Epithelial cell of proximal tubule (primary cell): ENCODE measurements at places on chromosomes 11 and 22.
A peak's percentile ranks its signal among the peaks of the same experiment; 100 is the strongest.

DNA sequence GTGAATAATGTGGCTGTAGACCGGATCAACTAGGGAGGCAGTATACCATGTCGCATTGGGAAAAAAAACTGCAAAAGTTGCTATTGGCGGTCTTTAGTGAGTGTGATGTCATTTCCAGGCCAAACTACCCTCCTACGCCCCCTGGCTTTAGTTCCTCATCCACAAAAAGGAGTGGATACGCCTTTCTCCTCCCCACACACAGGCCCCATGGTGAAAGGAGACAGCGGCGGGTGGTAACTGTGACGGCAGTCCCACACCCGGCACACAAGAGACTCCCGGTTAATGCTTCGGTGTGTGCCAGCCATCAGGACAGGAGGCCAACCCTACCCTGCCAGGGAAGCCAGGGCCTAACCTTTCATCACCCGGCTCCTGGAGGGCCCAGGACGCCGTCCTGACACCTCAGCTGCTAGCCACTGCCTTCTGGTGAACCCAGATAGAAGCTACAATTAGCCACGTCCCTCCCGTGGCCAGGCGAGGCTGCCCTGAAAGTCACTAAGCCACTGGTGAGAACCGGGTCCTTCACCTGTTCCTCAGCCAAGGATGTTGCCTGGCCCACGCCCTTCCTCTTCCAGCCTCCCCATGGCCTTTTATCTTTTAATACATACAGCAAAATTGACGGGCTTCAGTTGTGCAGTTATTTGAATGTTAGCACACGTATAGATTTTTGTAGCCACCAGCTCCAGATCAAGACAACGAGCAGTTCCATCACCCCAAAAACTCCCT lies 10.8 kb downstream of the TP53I11 start:
- DNase-seq: no peak

- no peak for DNase-seq
Observed at GRCh38 chr11:93493252-93493897, 49.8 kb downstream of the SMCO4 start.

DNA sequence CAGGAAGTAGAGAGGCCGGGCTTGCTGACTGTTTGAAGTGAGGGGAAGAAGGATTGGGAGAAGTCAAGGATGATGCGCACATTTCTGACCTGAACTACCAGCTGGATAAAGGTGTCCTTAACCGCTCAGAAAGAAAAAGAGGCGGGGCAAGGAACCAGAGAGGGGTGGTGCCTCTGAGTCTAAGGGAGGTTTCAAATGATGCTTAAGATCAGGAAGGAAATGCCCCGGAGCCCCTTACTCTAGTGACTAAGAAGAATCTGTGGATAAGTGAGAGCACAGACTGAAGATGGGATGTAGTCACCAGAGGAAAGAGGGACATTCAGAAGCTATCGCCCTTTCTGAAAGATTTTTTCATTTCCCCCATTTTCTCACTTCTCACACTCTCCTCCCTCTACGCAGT lies 12.7 kb downstream of the DCHS1 start:
- no peak for DNase-seq

DNA sequence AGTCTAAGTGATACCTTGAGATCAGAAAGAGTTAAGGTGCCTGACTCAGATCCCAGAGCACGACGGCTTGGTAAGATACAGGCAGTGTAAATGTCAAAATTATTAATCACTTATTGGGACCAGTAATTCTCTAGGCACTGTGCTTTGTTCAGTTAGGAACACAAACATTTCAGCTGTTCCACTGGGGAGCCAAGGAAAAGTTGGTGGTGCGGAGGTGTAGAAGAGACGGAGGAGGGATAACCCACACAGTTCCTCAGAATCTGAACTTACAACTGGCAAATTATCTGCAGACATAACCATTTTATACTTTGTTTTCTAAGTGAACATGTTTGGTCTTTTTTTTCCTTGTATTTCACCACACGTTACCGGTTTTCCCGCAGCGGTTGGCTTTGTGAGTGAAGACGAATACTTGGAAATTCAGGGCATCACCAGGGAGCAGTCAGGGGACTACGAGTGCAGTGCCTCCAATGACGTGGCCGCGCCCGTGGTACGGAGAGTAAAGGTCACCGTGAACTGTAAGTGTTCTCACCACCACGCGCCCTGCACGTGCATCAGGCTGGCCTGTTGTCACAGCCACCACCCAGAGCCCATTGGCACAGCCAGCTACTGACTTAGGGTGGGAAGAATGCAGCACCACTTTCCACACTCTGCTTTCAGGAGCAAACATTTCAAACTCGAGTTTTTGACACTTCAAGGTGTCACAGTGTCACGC lies 937.0 kb downstream of the NTM start:
- no peak for DNase-seq

- no peak for DNase-seq
Observed at GRCh38 chr11:75781831-75782230, 13.3 kb downstream of the DGAT2 start.

DNA sequence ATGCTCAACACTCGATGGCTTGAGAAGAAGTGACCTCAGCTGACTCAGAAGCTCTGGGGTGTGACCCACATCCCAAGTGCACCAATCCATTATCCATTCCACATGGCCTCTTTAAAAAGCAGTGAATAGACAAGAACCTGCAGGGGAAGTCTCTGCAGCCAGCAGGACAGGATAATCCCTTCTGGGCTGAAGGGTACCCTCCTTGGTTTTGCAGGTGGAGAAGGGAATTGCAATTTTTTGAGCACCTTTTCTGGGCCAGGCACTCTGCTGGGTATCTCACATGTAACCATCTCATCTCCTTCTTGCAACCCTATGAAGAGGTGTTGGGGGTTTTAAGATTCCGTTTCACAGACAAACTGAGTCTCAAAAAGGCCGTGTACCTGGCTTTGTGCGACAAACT lies 76.6 kb downstream of the MYO18B start:
- no peak for DNase-seq

DNA sequence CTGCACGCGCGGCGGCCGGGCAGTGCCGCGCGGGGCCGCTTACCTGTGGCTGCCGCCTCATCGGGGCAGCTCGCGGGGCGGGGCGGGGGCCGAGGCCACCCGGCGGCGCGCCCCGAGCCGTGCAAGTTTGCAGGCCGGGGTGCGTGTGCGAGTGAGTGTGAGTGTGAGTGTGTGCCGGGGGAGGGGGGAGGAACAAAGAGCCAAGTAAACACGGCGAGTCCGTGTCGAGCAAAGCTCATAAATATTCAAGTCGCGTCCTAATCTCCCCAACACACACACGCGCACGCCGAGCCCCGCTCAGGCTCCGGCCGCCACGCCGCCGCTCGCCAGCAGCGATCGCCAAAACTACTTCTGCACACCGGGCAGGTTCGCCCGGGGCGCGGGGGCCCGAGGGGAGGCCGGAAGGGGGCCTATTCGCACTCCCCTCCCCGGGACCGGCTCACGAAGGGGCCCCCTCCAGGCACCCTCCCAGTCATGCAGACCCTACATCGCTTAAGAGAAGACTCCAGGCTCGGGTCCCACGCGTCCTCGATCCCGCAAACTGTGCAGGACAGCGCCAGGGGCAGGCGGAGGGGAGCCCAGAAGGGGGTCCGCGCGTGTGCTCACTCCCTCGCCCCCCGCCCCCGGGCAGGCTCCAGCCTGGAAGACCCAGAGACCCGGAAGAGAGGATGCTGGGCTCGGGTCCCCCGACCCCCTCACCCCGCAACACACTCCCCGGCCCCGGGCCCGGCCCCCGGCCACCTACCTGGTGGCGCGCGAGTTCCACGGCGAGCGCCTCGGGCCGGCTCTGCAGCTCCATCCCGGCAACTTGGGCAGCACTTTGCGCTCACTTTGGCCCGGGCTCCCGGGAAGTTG lies 827 bp downstream of the PHF21B start:
- DNase-seq: no peak

GRCh38 chr11:8760896-8761295 lies 78.3 kb downstream of the RPL27A start:
- no peak for DNase-seq

- DNase-seq: no peak
Observed at GRCh38 chr22:29327089-29327764, 11.7 kb upstream of the RASL10A start.

- DNase-seq: no peak
Observed at GRCh38 chr22:50198624-50199017, 2.2 kb upstream of the SELENOO start.

- no peak for DNase-seq
Observed at GRCh38 chr11:115644856-115645255, 140.6 kb upstream of the CADM1 start.

DNA sequence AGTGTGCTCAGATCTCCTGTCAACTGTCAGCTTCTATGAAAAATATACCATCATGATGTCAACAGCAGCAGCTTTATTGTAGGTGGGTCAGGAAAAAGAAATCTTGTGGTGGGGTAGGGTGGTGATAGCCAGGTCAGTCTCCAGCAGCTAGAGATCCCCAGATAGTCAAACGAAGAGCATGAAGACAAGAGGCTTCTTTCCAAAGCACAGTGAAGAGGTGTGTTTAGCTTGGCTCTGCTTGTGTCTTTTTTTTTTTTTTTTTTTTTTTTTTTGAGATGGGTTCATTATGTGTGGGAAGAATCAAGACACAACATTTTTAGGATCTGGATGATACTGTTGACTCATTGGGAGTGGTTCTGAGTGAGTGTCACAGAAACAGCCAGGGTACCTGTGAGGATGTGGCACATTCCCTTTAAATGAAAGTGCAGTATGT lies 1075.5 kb downstream of the NTM start:
- DNase-seq: no peak

DNA sequence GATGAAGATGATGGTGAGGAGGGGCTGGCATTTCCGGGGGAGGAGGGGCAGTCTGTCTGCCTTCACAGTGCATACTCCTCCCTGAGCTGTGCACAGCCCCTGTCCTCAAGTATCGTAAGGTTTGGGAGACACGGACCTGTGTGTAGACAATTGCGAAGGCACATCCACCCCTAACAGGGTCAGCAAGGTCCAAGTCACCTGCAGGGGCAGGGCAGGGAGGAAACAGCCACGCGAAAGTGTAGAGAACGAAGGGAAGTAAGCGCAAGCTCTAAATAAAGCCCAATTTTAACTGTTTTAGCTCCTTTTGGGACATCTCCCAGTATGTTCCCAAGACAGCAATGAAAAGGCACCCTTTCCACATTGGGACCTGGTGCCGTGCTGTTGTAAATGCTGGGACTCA lies 448.2 kb downstream of the TBC1D22A start:
- DNase-seq: no peak

- DNase-seq: no peak
Observed at GRCh38 chr11:119573858-119574257, 150.9 kb upstream of the THY1 start.

DNA sequence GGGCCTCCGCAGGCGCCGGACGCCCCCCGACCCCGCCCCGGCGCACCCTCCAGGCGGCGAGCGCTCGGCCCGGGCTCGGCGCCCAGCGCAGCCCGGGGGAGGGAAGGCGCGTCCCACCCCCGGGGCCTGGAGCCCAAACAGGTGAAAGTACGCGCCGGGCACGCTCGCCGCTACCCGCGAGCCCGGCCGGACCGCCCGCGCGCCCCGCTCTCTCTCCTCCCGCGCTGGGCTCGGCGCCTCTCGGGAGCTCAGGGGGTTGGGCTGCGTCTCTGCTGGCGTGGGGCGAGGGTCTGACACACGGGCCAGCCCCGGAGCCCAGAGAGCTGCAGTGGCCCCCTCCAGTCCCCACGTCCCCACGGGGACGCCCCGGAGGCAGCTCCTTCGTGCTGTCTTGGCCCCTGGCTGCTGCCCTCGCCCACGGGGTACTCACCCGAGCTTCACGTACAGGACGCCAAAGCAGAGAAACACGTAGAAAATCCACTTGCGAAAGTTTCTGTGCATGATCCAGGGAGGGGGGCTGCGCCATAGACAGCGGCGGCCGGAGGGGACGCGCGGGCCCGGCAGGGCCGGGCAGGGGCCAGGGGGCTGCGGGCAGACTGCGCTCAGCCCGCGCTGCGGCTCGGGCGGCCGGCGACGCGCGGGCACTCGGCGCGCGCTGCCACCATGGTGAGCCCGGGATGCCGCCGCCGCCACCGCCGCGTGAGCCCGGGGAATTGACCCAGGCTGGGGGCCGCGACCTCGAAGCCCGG lies 534 bp downstream of the WNT7B start:
- no peak for DNase-seq

DNA sequence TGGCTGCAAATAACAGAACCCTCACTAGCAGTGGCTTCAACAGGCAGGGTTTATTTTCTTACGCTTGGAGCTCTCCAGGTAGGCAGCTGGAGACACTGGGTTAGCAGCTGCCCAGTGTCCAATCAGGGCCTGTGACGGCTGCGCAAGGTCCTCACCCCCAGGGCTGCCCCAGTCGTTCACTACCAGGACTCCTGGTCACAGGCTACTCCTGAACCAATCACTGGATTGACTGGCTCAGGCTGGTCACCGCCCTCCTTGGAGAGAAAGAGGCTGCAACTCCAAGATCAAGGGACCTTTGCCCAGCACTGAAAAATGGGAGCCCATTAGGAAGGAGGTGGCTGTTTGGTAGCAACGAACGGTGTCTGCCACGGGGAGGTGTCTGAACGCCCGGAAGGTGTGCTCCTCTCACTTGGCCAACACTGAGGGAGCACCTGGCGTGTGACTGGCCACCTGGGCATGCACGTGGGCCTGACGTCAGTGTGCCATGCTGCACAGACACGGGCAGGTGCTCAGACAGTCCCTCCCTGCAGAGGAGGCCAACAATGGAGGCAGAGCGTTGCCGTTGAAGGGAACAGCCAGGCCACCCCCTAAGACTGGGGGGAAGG lies 5.1 kb downstream of the ARSA start:
- DNase-seq: peak; percentile 18
